ENCODE measurements at places on chromosomes 6 and 20. TPM values are rescaled to one million over a fixed set of nuclear protein-coding genes. Genes with fewer than 3 reads are reported as not detected.

The FGD2 gene
- not detected for total RNA-seq

The ID1 gene
- 419 TPM for total RNA-seq

The FAM209B gene
- total RNA-seq: 0.32 TPM

The RUNX2 gene
- not detected for total RNA-seq

The SLC4A11 gene
- 3.9 TPM for total RNA-seq

The SASH1 gene
- 8.2 TPM for total RNA-seq

The SOX18 gene
- 1.3 TPM for total RNA-seq

The MICA gene
- 20.5 TPM for total RNA-seq

The DLL1 gene
- not detected for total RNA-seq

The CENPW gene
- total RNA-seq: 94.7 TPM

The EPPIN gene
- not detected for total RNA-seq

The PDYN gene
- not detected for total RNA-seq

The RAMACL gene
- not detected for total RNA-seq

The MLN gene
- total RNA-seq: not detected

The SMOC2 gene
- not detected for total RNA-seq

The HDGFL1 gene
- not detected for total RNA-seq

The HS3ST5 gene
- total RNA-seq: 1.1 TPM

The TBX18 gene
- not detected for total RNA-seq

The FRMD1 gene
- not detected for total RNA-seq

The SEMG1 gene
- not detected for total RNA-seq

The GNMT gene
- 7.0 TPM for total RNA-seq

The FLRT3 gene
- total RNA-seq: 0.44 TPM

The SUMO4 gene
- total RNA-seq: 1.2 TPM

The RAB44 gene
- total RNA-seq: not detected

The CST2 gene
- total RNA-seq: not detected

The GGTLC1 gene
- not detected for total RNA-seq

The SLC52A3 gene
- total RNA-seq: not detected

The WFDC13 gene
- total RNA-seq: not detected

The OR12D3 gene
- not detected for total RNA-seq

The HLA-DQB1 gene
- total RNA-seq: not detected

The IRF4 gene
- total RNA-seq: 0.07 TPM

The CTAGE9 gene
- not detected for total RNA-seq

The NHSL1 gene
- total RNA-seq: 59.5 TPM

The CALHM6 gene
- not detected for total RNA-seq

The MTFR2 gene
- 12.5 TPM for total RNA-seq

The HMGCLL1 gene
- total RNA-seq: not detected

The MOG gene
- not detected for total RNA-seq

The COL11A2 gene
- total RNA-seq: 0.55 TPM

The DUSP15 gene
- total RNA-seq: 0.93 TPM

The RSPO3 gene
- total RNA-seq: not detected

The SLC22A23 gene
- 14.4 TPM for total RNA-seq

The GCLC gene
- 84.6 TPM for total RNA-seq

The TFAP2D gene
- total RNA-seq: not detected

The KDM1B gene
- 22.1 TPM for total RNA-seq

The ALDH5A1 gene
- total RNA-seq: 27.6 TPM

The KHDC1 gene
- not detected for total RNA-seq

The DCDC2 gene
- 40.4 TPM for total RNA-seq

The LHFPL5 gene
- total RNA-seq: not detected

The PPP1R10 gene
- 38.4 TPM for total RNA-seq

The NUP43 gene
- 148 TPM for total RNA-seq

The PNPLA1 gene
- total RNA-seq: not detected

The DACT2 gene
- total RNA-seq: not detected

The MRAP2 gene
- 3.5 TPM for total RNA-seq
